Foreskin keratinocyte (primary cell): ENCODE measurements at places on chromosomes 4 and X. TPM values are rescaled to one million over a fixed set of nuclear protein-coding genes. Genes with fewer than 3 reads are reported as not detected.

- no peak for DNase-seq
Measured at GRCh38 chr4:145785391-145786008, 105.6 kb downstream of the C4orf51 start.

DNA sequence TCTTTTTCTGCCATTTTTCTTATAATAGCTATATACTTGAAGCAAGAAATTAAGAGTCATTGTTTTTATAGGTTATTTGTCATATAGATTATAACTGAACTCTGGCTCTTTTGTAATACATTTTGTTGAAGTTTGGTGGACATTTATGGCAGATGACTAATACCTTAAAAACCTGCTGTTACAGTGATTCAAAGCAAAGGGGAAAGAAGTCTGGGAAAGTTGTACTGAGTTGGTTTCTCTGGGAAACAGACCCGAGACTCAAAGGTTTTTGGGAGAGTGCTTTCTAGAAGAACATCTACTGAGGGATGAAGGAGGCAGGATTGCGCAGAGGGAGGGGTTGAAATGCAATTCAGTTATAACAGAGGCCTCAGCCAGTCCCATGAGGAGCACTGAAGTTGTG lies 35.9 kb downstream of the NAP1L5 start:
- DNase-seq, result peak; percentile 56

DNA sequence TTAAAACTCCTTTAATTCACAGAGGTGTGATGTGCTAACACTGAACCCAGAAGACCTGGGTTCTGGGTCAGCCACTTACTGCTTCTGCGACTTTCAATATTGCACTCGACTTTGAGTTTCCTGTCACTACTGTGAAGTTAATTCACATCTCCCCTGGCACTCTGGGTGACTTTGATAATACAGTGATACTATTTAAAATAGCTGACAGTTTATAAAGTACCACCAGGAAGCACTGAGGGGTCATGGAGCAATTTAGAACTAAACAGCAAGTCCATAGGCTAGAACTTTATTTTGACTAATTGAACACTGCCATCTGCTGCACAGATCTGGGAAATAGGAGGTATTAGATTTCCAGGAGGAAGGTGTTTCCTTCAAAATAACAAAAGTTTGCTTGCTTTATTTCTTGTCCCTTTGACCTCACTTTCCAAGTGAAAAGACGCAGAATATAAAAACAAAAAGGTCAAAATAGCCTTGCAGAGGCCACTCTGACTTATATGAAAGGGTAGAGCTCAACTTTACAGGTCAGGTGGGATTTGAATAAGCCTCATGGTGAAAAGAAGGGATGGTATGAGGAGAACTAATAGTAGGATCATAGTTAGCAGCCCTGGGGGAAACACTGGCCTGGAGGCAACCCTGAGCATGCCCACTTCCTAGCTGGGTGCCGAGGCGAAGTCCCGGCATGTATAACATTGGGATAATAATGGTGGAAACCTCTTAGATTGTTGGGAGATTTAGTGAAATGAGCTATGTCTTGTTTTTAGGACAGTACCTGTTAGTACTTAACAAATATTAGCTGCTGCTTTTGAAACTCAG lies 53.4 kb downstream of the ZNF518B start:
- DNase-seq, result no peak

GRCh38 chr4:61395754-61396153 lies 195.6 kb downstream of the ADGRL3 start:
- no peak for DNase-seq

GRCh38 chrX:131792356-131792749 lies 230.7 kb upstream of the STK26 start:
- no peak for DNase-seq

GRCh38 chr4:172866421-172866820 lies 302.2 kb upstream of the GALNT7 start:
- no peak for DNase-seq

The GPR78 gene
- total RNA-seq, result not detected in 2 replicates
